Natural killer cell treated with Interleukin-12 subunit alpha and Interleukin-12 subunit beta and Interleukin-15 and Interleukin-18, amount 100 ng/mL, for 72 hours (primary cell): ENCODE measurements at places on chromosomes 1 and 21. TPM values are rescaled to one million over a fixed set of nuclear protein-coding genes. Genes with fewer than 3 reads are reported as not detected.

Gene UBQLN4
- total RNA-seq, result 51.4 TPM

GRCh38 chr1:6634371-6635052 is 9.8 kb downstream of the THAP3 start:
- H3K27ac ChIP-seq, result no peak overlapping the region
- no peaks in the 10 kb centered on the region for H3K4me1 ChIP-seq
- H3K27me3 ChIP-seq, result no peaks in the 10 kb centered on the region
- DNase-seq, result no peak

Gene UMODL1
- not detected for total RNA-seq

DNA sequence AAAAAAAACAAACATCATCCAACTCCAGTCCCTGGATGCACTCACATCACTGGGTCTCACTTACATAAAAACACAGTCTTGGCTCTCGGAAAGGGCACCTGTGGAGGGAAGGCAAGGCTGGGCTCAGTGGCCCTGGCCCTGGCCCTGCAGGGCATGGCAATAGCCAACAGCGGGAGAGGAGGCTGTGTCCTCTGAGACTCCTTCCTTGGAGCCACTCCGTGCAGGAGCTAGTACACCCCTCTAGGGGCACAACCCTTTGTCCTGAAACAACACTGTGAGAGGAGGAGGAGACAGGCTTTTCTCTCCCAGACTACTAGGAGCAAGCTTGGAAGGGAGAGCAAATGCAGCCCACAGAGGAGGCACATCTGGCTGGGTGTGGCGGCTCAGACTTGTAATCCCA is 28.0 kb downstream of the URB1 start:
- H3K36me3 ChIP-seq, result peaks cover 42% of the 10 kb centered on the region
- no peak overlapping the region for H3K4me3 ChIP-seq
- DNase-seq, result no peak
- H3K4me1 ChIP-seq, result peaks cover 6% of the 10 kb centered on the region
- no peak overlapping the region for H3K27ac ChIP-seq

DNA sequence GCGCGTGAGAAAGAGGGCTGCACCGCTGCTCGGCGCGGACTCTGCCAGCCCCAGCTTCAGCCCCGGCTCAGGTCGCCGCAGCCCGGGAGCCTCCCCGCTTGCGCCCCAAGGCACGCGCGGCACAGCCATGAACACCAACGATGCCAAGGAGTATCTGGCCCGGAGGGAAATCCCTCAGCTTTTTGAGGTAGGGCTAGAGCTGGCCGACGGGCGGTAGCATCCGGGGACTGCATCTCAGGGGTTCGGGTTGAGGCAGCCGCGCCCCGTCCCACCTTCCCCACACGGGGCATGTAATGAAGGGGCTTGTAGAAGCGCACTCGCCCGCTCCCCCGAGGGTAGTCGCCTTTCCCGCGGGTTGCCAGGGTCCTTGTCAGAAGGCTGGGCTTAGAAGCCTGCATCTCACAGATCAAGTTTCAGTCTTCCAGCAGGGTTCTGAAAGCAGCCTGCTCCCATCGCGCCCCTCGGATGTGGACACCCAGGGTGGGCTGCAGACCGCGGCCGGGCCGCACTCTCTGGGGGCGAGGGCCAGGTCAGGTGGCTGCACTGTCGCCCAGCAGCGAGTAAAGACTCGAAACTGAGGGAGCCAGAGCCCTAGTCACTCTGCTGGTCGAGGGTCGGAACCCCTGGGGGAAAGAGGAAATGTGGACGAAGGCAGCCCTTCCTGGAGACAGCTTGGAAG is 507 bp downstream of the AK5 start:
- DNase-seq, result peak; percentile 61
- H3K4me1 ChIP-seq, result peaks cover 21% of the 10 kb centered on the region
- peaks cover 23% of the 10 kb centered on the region for H3K27me3 ChIP-seq
- H3K36me3 ChIP-seq, result no peaks in the 10 kb centered on the region
- H3K27ac ChIP-seq, result no peak overlapping the region
- peak overlapping the region; percentile 54 for H3K4me3 ChIP-seq

Gene NPPA
- total RNA-seq, result not detected

Gene COL11A1
- not detected for total RNA-seq

DNA sequence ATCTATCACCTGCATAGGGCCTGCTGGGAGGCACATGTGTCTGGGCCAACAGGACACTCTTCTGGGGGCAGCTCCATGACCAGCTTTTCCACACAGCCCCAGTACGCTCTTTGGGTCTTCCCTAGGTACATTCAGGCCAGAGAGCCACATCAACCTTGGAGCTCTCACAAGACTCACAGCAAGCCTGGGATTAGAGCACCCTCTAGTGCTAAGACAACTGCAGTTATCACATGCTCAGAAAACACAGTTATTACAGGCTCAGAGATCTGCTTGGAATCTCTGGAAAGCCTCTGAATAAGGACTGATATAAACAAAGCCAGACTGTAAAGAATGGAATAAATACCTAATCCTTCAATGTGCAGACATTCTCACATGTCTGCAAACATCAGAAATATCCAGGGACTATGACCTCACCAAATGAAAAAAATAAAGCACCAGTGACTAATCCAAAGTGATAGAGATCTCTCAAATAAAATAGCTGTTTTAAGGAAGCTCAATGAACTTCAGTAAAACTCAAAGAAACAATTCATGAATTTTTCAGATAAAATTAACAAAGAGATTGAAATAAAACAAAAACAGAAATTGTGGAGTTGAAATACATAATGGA is 563.9 kb upstream of the NR5A2 start:
- H3K27me3 ChIP-seq, result no peaks in the 10 kb centered on the region
- H3K4me3 ChIP-seq, result no peak overlapping the region
- H3K27ac ChIP-seq, result no peak overlapping the region
- DNase-seq, result no peak

Gene GJA4
- 0.86 TPM for total RNA-seq

DNA sequence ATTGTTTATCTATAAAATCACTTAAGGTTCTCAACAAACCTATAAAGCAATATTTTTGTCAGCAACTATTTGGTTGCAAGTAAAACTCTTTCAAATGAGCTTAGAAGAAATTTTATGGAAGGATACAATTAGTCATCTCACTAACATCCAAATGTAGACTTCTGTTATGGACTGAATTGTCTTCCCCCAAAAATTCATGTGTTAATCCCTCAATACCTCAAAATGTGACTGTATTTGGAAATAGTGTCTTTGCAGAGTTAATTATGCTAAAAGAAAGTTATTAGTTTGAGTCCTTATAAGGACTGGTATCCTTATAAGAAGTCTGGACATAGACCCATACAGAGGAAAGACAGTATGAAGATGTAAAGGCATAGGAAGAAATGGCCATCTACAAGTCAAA is 357.8 kb upstream of the PRMT6 start:
- no peak overlapping the region for H3K27ac ChIP-seq
- H3K36me3 ChIP-seq, result no peaks in the 10 kb centered on the region
- no peak overlapping the region for H3K4me3 ChIP-seq
- H3K4me1 ChIP-seq, result no peaks in the 10 kb centered on the region

Gene GSTM5
- not detected for total RNA-seq

- no peak overlapping the region for H3K4me3 ChIP-seq
- H3K27ac ChIP-seq, result no peak overlapping the region
- peaks cover 4% of the 10 kb centered on the region for H3K4me1 ChIP-seq
- DNase-seq, result no peak
- H3K27me3 ChIP-seq, result peaks cover 59% of the 10 kb centered on the region
Measured at GRCh38 chr1:114976891-114977290, 52.7 kb upstream of the TSHB start.

DNA sequence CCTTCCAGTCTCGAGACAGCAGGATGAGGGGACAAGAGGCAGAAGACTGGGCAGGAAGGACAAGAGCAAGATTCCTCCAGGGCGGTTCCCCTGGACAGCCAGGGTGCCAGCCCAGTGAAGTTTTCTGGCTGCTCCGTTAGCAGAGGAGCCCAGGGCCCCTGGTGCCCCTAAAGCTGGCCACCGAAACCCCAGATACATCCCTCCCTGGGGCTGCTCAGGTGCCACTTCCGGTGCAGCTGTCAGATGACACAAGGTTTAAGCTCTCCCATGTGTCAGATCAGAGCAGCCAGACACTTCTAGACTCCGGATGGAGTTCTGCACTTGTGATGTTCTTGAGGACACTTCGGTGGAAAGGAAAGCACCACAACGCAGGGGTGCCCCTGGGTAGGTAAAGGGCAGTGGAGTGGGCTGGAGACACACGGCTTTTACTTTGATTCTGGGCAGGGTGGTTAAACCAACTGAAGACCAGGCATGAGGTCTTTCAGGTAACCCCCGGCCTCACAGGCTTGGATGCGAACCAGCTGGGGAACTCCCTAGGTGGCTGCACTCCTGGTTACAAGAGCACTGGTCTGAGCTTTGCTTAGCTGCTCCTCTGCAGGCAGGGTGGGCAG is 85.7 kb downstream of the ITPKB start:
- H3K4me1 ChIP-seq, result peaks cover 67% of the 10 kb centered on the region
- H3K27me3 ChIP-seq, result no peaks in the 10 kb centered on the region
- no peaks in the 10 kb centered on the region for H3K36me3 ChIP-seq
- peak overlapping the region; percentile 74 for H3K4me3 ChIP-seq
